LHCN-M2 (cell line): ENCODE measurements at places on chromosomes 5 and 9.

GRCh38 chr5:82809420-82810143, 267.6 kb downstream of the TMEM167A start:
- DNase-seq = no peak

DNA sequence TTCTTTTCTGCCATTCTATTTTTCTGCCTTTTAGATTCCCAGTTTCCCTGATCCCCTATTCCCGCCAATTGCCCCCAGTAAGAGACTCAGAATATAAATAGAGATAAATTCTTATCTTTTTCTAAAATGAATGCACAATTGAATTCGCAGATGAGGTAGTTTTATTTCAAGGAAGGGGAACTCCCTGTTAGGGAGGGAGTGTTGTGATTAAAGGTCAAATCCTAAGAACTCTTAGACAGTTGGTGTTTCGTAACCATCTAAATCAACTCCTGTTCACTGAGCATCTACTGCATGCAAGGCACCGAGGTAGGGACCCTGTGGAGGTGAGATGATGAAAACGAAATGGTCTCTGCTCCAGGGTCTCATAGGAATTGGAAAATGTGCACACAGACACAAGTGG, 7.7 kb upstream of the MAP3K1 start:
- no peak for DNase-seq

DNA sequence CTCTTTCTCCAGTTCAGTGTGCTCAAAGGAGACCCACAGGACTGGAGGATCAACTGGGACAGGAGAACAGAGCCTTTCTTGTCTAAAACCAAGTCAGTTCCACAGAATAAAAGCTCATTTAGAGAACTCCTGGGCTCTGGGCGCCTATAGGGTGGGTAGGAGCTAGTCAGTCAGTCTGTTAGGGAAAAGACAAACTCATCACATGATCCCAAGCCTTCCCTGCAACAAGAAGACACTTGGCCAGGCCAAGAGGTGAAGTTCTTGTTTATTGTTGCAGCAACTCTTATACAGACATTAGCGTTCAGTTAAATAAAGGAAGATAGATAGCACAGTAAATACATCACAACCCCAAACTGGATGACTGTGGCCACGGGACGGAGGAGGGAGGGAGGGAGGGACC, 102.3 kb downstream of the ENTREP1 start:
- DNase-seq = no peak

- DNase-seq = peak; percentile 51
These were observed 13.3 kb upstream of the RECK start for GRCh38 chr9:36023260-36024048.

DNA sequence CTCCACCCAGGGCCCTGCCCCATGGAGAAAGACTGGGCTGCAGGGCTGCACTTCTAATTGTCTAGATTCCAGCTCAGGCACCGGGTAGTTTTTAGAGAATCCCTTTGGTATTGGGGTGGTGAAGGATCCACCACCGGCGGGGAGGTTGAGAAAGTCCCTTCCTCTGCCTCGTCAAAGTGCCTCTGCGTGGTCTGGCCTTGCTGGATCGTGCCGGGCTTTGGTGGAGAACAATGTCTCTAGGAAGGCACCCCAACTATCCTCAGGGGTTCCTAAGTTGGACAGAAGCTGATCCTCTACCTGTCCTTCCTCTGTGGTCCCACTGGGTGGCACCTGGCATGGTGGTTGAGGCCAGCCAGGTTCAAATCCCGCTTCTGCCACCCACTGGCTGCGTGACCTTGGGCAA, 7.3 kb upstream of the AMBP start:
- DNase-seq = no peak

DNA sequence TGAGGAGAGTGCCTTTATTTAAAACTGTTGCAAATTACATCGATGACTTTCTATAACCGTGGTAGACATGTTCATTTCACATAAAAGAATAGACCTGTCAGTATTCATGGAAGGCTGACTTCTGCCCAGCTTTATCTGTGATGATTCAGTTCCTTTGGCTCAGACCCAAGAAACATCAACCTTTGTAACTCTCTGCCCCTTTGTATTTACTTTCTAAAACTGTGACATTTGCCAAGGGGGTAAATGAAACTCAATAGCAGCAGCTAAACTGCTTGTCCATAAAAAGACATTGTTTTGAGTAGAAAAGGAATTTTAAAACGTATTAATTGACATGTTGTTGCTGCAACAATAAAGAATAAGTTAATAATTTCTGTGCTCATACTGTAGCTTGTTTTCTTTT, 137.8 kb upstream of the ANKH start:
- peak; percentile 80 for DNase-seq

GRCh38 chr9:70081120-70081495, 37.5 kb downstream of the MAMDC2 start:
- peak; percentile 90 for DNase-seq

GRCh38 chr9:110065532-110065931, 142.4 kb downstream of the C9orf152 start:
- DNase-seq = no peak

GRCh38 chr5:12274236-12274635, 370.0 kb upstream of the CTNND2 start:
- no peak for DNase-seq

GRCh38 chr5:93620487-93621326, 37.7 kb downstream of the NR2F1 start:
- peak; percentile 74 for DNase-seq

DNA sequence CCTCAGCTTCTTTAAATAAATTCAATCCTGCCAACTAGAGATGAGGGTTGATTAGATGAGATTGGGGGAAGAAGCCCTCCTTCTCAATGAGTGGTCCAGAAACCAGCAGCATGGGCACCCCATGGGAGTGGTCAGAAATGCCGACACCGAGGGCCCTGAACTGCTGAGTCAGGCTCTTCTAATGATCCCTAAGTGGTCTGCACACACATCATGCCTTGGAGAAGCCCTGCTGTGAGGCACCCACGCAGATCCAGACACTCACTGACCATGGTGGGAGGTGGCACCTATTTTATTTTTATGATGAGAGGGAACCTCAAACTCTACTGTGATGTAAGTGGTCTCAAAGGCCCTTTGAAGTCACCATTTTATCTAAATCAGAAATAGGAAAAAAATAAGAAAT, 72.3 kb upstream of the BOD1 start:
- DNase-seq = no peak

GRCh38 chr5:1526681-1527131, 2.9 kb upstream of the LPCAT1 start:
- DNase-seq = no peak

DNA sequence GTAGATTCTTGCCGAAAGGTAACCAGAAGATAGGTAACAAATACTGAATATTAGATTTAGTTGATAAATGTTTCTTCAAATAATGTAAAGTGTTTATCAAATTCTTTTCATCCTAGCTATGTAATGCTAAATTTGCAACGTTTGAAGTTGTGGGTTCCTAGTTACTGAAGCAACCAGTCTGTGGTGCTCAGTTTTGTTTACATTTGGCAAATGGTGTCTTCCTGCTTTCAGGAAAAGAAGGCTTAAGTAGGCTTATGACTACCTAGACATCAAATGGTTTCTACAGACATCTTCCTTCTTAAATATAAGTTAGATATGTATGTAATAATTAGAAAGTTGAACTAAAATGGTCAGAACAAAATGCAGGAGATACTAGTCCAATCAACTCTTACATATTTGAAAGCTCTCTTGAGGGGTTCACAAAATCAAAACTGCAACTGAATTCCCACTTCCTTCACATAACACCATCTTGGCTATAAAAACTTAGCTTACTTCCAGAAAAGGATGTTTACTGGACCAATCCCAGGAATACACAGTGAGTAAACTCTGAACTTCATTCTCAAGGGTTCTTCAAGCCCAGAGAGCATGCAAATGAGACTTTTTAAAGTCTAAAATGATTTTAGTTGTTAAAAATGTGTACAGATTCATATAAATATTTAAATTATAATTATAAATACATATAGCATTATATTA, 125.7 kb upstream of the ITGA1 start:
- DNase-seq = no peak

DNA sequence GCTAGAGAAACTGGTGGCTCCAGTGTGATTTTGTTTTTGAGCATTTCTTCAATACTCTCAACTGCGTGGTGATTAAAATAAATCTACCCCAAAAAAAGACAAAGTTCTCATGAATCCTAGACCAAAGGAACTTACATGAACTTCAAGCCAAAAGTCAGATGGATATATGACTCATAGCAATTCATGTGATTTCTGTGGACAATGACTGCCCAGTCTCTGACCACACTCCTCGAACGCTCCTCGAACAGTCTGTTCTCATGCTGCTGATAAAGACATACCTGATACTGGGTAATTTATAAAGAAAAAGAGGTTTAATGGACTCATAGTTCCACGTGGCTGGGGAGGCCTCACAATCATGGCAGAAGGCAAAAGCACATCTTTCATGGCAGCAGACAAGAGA, 46.4 kb upstream of the CEP78 start:
- peak; percentile 49 for DNase-seq

DNA sequence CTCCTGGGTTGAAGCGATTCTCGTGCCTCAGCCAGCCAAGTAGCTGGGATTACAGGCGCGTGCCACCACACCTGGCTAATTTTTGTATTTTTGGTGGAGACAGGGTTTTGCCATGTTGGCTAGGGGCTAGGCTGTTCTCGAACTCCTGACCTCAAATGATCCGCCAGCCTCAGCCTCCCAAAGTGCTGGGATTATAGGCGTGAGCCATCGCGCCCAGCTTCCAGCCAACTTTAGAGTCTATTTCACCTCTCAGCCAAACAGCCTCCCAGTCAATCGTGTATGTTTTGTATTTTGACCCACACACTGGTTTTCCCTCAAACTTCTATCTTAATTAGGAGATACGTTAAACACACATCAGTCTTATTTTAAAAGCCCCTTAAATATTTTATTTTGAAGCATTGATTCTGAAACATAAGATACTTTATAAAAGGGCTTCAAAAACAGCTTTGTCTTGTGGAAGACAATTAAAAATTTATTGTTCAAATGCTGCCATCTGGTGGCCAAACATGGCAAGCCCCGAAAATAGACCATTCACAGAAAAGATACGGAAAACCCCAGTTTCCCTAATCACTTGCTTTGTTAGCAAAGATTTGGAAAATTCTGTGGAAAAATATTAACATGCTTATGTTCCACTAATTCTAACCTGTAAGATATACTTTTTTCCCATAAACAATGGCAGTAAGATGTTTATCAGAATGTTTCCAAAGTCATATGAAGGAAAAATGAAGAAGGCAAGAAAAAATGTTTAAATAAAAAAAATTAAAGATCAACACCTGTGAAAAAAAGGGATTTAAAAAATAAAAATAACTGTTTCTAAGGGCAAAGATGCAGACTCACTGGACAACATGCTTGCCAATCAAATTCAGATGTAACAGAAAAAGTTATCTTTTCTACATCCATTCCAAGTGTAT, 33.1 kb downstream of the APTX start:
- peak; percentile 42 for DNase-seq

GRCh38 chr9:129407905-129408452, 212.9 kb downstream of the C9orf50 start:
- DNase-seq = no peak

DNA sequence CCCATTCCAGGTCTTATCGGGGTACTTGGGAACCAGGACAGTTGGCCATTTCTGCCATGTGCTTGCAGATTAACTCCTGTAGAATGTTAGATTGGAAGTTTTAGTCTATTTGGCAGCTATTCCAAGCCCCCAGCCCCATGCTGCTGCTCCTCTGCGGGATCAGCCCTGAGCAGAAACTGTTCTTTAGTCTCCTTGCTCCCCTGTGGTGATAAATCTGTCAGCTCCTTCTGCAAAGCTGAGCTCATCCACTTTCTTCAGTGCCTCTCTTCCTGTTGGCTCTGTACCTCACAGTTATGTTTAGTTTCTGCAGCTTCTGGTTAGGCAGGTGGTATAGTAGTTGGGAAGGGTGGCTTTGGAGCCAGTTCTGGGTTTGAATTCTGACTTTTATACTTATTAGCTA, 170.4 kb downstream of the GRIA1 start:
- DNase-seq = no peak

- no peak for DNase-seq
These were observed 118.7 kb upstream of the ADAMTS16 start for GRCh38 chr5:5021436-5021835.

DNA sequence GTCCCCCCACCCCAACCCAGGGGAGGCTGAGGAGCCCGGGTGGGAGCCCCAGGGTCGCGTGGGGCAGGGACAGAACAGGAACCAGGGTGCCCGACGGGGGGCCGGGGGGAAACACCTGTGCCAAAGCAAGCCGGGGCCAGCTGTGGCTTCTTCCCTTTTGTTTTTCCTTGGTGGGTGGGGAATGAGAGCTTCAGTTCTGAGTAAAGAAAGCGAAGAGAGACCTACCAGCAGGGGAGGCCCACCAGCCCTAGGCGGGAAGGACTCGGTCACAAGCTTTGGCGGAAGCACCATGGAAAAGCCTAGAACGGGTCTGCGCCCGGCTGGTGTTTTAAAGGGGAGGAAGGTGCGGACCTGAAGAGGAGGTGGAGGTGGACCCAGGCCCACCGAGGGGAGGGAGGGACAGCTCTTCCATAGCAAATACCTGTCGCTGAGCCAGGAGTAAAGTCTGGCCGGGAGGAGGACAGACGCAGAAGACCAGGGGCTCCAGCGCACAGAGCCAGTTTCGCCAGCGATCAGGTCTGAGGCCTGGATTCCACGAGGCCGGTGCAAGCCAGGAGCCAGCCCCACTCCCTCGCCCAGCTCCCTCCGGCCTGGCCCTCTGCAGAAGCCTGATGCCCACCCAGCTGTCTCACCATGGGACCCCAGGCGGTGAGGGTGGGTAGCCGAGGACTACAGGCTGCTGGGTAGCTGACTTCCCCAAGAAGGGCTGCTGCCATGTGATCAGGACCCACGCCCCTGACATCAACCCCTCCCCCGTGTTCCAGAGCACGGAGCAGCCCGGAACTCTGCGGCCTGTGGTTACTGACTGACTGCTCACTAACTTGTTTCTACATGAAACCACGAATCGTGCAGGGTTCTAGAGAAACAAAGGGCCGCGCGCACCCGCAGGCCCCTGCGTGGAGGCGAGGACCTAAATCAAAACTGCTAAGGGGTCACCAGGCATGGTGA, 849 bp upstream of the MGAT1 start:
- DNase-seq = peak; percentile 60

DNA sequence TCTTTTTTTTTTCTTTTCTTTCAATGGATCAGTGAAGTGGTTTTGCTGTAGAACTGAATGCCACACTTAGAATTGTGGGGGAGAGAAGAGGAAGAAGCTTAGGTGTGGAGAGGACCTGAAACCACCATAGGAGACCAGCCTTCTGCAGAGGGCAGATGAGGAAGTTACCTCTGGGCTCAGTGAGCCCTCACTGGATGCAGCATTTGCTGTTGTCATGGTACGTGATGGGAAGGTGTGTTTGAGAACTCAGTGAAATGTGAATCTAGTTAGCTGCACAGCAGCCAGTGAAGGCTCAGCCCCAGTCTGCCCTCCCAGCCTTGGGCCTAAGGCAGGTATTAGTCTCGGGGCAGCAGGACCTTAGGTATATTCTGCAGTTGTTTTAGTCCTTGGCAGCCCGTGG, 17.5 kb downstream of the CYFIP2 start:
- DNase-seq = no peak

GRCh38 chr9:113963017-113963620, 87.0 kb downstream of the ZNF618 start:
- peak; percentile 59 for DNase-seq
